Central memory CD8-positive, alpha-beta T cell (primary cell): ENCODE measurements at places on chromosomes 7 and 10.

GRCh38 chr10:58341422-58341821 is 6.6 kb downstream of the UBE2D1 start:
- DNase-seq, result no peak
- no peaks in the 10 kb centered on the region for H3K36me3 ChIP-seq
- no peaks in the 10 kb centered on the region for H3K27me3 ChIP-seq
- no peak overlapping the region for H3K4me3 ChIP-seq
- no peak overlapping the region for H3K27ac ChIP-seq

DNA sequence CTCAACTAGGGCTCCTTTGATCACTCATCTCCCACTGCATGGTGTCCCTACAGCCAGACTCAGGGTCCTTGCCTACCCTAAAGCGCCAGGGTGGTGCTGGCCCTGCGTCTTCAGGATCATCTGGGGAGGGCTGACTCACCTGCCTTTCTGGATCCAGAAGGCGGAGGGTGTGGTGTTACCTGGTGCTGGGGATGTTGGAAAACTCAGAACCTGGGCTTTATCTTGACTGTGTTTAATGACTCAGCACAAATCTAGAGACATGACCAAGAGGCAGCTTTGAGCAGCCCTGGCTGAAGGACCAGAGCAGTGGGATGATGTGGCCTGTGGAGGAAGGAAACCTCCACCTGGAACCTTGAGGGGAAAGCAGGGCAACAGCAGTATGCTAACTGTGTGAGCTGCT is 96.5 kb downstream of the GRK5 start:
- peaks cover 18% of the 10 kb centered on the region for H3K36me3 ChIP-seq
- no peak overlapping the region for H3K27ac ChIP-seq
- H3K4me1 ChIP-seq, result peaks cover 73% of the 10 kb centered on the region
- no peak for DNase-seq
- H3K4me3 ChIP-seq, result no peak overlapping the region

DNA sequence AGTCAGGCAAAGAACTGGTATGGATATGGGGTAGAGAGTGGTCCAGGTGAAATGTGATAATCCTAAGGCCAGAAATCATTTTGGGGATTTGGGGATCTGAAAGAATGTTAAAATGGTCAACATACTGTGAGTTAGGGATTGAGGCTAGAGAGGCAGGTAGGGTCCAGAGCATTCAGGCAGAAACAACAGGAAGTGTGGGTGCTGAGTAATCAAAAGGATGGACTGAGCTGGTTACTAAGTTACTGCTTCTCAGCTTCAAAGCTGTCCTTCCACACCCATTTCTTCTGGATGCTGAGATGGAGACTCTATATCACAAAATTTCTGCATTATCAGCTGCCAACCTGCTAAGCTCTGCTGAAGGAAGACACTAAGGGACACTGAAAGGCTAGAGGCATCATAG is 30.6 kb upstream of the PRKCQ start:
- no peak for DNase-seq
- H3K36me3 ChIP-seq, result peaks cover 7% of the 10 kb centered on the region
- no peaks in the 10 kb centered on the region for H3K27me3 ChIP-seq

GRCh38 chr10:128958834-128959690 is 508.0 kb upstream of the MGMT start:
- H3K4me3 ChIP-seq, result no peak overlapping the region
- no peak overlapping the region for H3K27ac ChIP-seq
- no peaks in the 10 kb centered on the region for H3K36me3 ChIP-seq
- no peak for DNase-seq

- no peaks in the 10 kb centered on the region for H3K4me1 ChIP-seq
- no peak overlapping the region for H3K4me3 ChIP-seq
- H3K36me3 ChIP-seq, result no peaks in the 10 kb centered on the region
- H3K27ac ChIP-seq, result no peak overlapping the region
Observed at GRCh38 chr10:74417397-74417796, 266.4 kb downstream of the ADK start.

- no peak overlapping the region for H3K4me3 ChIP-seq
- H3K4me1 ChIP-seq, result no peaks in the 10 kb centered on the region
- no peak overlapping the region for H3K27ac ChIP-seq
- no peak for DNase-seq
- peaks cover 24% of the 10 kb centered on the region for H3K27me3 ChIP-seq
- no peaks in the 10 kb centered on the region for H3K36me3 ChIP-seq
Observed at GRCh38 chr10:78688901-78689583, 379.7 kb upstream of the ZMIZ1 start.

DNA sequence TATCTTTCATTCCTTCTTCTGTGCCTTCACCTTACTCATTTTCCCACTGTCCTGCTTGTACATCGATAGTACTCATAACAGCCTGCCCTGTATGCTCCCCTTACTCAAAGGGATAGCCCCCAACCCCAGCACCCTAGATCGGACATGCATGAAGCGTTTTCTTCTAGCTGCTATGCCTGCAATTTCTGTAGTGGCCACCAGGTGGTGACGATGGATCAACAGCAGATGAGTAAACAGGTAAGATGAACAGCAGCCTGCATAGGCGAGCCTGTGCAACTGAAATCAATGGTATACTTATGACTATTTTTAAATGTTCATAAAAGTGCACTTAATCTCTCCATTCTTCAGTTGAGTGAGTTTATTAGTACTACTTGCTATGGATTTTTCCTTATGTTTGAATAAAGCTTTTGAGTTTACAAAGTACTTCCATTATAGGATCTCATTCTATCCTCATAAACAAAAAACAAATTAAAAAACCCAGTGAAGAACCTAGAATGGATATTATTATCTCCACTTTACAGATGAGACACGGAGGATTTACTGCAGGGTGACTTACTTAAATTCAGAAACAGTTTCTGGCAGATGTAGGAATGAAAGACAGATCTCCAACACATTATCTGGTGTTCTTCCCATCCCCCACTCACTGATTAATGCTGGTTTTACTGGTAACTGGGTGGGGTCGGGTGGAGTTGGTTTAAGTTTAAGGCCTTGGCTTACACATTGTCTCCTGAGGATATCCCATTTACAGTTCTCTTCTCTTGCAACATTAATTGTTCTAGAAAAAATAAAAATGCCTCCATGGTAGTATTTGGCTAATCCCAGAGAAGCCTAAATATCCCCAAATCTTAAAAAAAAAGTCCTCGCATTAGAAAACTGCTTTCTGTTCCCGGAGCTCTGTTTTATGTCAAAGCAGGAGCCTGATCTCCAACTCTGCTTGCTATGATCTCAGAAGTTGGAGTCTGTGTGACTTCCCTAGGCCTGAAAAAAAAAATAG is 222.1 kb downstream of the GLI3 start:
- H3K4me3 ChIP-seq, result no peak overlapping the region
- no peaks in the 10 kb centered on the region for H3K4me1 ChIP-seq

DNA sequence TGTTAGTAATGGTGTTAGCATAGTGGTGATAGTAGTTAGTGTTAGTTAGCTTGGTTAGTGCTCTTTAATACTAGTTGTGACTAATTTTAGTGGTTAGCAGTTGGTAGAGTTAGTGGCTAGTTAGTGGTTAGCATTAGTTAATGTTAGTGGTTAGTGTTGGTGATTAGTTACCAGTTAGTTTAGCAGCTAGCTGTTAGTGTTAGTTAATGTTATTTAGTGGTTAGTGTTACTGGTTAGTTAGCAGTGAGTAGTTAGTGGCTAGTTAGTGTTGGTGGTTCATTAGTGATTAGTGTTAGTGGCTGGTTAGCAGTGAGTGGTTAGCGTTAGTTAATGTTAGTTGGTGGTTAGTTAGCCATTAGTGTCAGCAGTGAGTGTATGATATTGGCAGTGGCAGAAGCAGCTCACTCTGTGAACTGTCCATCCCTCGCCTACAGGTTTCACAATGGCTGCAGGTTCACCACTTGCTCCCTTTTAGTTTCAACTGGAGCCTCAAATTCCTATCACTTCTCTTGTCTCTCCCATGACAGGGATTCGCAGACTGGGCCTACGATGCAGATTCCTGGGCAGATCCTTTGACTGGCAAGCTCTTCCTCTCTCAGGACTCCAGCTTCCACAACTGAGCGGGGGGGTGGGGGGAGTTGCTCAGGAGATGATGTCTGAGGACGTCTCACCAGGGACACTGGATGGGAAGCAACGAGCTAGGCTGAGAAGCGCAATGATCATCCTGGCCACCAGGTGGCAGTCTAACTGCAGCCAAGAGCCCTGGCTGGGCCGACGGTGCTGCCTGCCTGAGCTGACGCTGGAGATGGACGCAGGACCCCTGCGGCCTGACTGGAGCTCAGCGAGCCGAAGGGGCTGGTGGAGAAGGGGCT is 19.5 kb downstream of the GHRHR start:
- H3K27ac ChIP-seq, result no peak overlapping the region
- peaks cover 61% of the 10 kb centered on the region for H3K27me3 ChIP-seq
- H3K4me1 ChIP-seq, result peaks cover 8% of the 10 kb centered on the region
- peaks cover 2% of the 10 kb centered on the region for H3K36me3 ChIP-seq
- DNase-seq, result peak; percentile 51
